ENCODE measurements at places on chromosomes 2 and 18.

GRCh38 chr2:167209784-167210183 is 321.5 kb downstream of the XIRP2 start:
- no peak for DNase-seq

- DNase-seq: no peak
These were observed 136.0 kb upstream of the GCFC2 start for GRCh38 chr2:75846683-75847190.

- no peak for DNase-seq
These were observed at the start of gene COL6A3 for GRCh38 chr2:237413777-237414661. Gene COL6A3 (minus strand): TSS chr2:237414164. CDS start chr2:237396817, 17,347 bp downstream.

DNA sequence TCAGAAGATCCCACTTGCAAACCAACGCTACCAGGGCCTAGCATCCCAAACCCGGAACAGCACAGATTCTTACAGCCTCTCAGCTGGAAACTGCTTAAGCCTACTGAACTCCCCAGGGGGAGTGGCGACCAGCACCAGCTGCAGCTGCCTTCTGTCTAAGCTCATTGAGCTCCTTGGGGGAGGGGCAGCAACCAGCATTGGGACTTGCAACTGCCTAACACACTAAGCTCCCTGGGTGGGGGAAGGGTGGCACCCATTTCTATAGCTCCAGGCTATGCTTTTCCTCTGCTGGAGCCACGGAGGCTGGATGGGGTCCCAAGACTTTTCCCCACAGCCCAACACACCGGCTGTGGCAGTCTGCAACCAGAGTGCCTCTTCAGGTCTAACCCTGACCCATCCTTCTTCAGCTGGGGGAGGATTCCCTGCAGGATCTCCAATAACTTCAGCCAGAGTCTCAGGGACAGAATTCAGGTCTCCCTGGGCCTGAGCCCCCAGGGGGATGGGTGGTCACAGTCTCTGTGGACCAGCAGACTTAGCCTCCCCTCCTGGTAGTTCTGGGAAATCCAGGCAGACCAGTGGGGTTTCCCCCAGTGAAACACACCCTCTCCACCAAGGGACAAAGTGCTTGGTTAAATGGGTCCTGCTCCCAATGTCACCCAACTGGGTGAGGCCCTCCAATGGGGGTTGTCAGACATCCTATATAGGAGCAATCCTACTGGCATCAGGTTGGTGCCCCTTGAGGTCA is 45.9 kb upstream of the ITGA4 start:
- DNase-seq: peak; percentile 31

DNA sequence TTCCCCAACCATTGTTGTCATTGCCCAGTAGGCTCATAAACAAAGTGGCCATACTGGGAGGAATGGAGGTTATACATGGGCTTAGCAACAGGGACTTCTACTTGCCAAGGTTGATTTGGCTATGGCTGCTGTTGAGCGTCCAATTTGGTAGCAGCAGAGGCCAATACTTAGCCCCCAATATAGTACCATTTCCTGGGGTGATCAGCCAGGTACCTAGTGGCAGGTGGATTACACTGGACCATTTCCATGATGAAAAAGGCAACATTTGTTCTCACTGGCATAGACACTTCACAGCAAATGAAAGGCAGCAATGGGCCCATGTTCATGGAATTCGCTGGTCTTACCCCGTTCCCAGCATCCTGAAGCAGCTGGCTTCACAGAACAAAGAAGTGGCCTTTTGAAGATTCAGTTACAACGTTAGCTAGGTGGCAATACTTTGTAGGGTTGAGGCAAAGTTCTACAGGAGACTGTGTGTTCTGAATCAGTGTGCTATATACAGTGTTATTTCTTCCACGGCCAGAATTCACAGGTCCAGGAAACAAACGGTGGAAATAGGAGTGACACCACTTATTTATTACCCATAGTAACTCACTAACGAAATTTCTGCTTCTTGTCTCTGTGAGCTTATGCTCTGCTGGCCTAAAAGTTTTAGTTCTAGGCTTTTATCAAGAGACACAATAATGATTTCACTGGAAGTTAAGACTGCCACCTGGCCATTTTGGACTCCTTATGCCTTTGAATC is 37.5 kb downstream of the FBXO11 start:
- DNase-seq: no peak

- DNase-seq: no peak
These were observed 40.7 kb upstream of the PCBP1 start for GRCh38 chr2:70046534-70046933.

DNA sequence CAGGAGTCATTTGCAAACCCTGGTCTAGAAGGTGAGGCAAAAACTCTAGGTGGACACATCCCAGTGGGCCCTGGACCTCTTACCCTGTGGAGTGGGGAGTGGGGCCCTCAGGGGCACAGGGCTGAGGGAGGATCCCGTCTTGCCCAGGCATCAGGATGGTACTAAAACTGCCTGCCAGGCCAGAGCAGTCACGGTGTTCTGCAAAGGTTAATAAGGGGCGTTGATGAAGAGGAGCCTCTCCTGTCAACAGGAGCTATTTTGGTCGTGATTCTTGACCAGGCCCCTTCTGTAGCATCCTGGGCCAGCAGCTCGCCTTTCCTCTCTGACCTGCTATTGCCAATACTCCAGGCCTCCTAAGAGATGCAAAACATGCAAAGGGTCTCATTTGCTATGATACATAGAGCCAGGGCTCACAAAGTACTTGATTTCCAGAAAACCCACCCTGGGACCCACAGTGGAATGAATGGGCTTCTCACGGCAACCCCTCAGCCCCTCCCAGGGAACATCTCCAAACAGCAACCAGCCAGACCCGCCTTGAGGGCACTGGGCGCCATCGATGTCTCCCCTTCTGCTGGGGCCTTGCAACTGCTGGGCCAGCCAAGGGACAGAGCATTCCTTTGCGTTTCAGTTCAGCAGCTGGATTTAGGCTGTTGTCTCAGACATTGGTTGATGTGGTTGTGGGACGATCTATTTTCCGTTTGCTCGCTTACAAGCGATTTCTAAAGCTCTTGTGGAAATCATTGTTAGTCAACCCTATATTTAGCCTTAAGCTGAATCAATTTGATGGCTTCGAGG is 111.1 kb downstream of the PDCL3 start:
- no peak for DNase-seq

DNA sequence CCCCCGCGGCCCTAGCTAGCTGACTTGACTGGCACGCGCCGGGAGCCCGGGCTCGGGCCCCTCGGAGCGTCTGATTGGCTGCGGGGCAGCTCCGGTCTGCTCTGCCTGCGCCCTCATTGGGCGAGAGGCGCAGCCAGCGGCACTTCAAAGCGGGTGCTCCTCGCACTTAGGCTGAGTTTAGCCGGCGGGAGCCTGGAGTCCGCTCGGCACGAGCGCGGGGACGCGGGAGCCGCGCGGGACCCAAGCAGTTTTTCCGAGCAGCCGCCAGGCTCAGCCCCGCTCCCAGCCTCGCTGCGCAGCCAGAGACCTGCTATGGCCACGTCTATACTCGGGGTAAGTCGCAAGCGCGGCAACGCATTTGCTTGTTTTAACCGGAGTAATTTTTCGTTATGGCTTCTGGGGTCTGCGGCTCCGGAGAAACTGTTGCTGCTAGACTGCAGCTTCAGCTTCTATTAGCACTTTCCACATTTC is at the start of gene SP9:
SP9 (plus strand) TSS at position 174 of the 471 bp plus-strand sequence; CDS start at position 313, 139 bp downstream.
- no peak for DNase-seq

DNA sequence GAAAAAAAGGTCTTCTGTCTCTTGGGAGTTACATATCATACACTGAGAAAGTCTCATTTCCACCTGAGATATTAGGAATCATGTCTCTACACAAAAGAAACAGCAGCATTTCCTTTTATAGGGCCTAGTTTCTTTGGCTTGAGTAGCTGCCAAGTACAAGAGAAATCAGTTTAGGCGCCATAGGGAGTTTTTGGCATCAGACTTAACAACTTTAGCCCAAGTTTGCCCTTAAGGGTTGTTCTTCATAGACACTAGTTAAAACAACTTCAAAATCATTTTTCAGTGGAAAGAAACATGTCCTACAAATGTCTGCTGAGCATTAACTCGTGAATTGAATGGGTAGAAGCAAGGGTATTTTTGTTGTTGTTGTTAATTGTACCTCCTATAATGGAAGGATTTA is 587.0 kb upstream of the DSEL start:
- DNase-seq: no peak

DNA sequence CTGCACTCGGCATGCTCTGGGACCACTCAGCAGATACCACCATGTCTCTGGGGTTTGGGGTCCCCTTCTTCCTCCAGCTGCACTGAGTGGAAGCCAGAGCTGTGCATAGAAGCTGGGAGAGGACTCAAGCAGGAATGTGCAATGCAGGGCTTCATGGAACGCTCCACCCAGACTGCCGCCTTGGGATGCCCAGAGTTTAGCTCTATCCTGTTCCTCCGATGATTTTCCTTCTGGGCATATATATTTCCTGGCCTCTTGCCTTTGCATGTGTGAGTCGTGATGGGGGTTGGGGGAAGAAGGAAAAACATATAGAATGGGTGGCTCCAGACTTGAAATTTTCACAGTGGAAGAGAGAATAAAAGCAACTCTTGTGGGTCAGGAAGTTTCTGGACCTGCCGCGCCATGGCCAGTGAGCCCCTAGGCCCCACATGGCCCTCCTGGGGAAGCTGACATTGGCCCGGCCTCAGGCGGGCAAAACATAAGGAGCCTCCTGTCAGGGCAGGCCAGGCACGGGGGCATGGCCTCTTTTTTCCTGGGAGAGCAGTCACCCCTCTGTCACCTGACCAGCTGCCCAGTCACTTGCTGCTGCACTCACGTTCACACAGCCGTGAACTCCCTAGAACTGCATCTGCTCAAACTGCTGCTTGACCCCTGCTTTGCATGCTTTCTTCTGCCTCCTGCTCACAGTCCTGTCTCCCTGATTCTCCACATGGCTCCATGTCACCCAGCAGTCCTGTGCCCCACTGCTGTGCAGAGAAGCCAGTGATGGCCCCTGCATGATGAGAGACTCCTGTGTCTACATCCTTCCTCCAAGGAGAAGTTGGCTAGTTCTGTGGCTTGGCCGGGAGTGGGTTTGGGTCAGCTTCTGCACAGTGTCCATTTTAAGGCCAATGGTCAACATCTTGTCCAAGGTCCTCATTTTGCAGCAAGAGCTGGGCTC is 197.8 kb downstream of the CTIF start:
- no peak for DNase-seq

DNA sequence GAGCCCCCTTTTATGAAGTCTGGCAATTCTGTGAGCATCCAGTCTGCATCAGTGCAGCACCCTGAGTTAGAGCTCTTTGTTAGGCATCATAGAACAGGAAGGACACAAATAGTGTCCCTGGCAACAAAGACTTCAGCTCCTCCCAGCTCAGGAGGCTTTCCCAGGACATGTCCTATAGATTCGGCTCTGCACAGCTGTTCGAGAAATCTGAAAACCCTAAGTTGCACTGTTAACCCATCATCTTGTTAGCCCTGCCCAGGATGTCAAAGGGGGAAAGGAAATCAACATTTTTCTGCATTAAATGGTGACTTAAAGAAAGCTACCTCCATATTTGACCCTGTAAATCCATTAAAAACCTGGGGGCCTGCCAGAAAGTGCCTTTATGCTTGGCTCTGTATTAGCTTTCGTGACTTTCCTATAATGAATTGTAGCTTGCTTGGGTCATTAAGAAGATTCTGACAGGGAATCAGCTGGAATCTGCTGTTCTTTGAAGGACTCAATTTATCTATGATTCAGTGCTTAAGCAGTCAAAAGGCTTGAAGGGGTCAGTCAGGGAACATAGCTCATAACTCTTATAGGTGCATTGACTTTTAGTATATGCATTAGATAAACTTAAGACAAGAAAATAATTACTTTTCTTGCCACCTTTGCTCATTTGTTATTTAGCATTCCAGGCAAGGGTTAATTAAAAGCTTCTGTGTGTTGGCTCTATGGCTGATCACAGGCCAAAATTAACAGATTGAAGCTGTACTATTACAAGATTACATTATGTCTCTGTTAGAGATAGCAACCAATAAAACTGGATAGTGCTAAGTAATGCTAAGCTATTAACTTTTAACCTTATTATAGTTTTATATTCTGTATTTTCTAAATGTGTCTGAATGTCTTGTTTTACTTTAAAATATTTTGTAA is 20.6 kb downstream of the ERMN start:
- no peak for DNase-seq

- DNase-seq: no peak
These were observed 24.8 kb downstream of the GATA6 start for GRCh38 chr18:22194151-22194598.

DNA sequence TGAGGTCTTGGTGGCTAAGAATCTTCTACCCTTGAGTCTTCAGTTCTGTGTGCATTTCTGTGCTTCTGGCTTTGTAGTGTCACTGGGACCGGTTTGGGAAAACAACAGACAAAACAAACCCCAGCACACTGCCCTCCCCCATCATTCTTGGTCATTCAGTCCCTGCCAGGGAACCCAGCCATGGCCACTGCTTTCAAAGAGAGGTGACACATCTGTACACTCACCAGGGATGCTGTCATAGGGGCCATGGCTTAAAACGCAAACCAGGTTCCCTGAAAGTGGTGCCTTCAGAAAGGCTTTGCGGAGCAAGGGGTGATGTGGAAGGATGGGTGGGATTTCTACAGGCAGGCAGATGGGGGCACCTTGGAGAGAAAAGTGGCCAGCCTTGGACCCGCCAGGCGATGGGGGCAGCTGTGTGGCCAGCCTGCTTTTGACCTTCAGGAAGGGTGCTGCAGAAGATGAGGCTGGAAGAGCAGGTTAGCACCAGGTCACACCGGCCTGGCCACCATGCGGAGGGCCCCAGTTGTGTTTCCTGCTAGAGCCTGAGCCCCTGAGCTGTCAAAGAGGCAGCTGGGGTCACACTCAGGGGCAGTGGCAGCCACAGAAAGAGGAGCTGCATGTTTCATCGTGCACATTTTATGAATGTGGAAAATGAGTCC is 101.3 kb downstream of the INHBB start:
- no peak for DNase-seq

DNA sequence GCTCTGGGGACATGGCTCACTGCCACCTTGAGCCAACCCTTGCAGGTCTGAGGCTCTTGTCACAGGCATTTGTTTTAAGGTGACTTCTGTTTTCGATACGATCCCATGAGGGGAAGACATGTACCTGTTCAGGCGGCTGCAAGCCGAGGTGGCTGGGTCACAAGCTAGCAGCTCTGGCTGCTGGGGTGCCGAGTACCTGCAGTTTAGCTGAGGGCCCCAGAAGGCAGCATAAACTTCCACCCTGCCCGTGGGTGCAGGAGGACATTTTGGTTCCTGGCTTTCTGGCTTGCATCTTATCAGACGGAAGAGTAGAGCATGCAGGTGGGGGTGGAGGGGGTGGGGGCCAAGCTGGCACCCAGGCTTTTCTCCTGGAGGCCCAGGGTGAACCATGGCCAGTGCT is 28.4 kb downstream of the COA5 start:
- DNase-seq: no peak

- no peak for DNase-seq
These were observed 377.1 kb downstream of the TNS1 start for GRCh38 chr2:217625557-217626169.

- DNase-seq: no peak
These were observed 11.2 kb downstream of the ARID5A start for GRCh38 chr2:96547731-96548171.

DNA sequence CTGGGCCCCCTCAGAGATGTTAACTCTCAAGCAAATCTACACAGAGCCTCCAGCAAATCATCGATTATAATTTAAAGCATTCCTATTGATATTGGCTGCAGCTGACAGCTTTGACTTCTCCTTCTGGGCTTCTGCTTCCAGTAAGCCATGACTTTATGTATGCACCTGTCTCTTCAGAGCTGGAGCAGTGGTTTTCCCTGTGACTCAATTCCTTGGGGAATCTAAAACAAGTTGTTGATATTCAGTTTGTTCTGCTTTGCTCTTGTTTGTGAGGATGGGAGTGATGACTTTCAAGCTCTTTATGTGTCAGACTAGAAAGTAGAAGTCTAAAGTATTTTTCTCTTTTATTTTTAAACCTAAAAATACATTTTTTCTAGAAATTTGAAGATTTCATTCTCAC is 45.1 kb upstream of the TNP1 start:
- no peak for DNase-seq
